ENCODE measurements at places on chromosomes 1 and 21. TPM values are rescaled to one million over a fixed set of nuclear protein-coding genes. Genes with fewer than 3 reads are reported as not detected.

GRCh38 chr1:204409123-204409522 lies 2.5 kb downstream of the PPP1R15B start:
- H3K4me3 ChIP-seq, result peak overlapping the region; percentile 82
- H3K4me1 ChIP-seq, result no peaks in the 10 kb centered on the region
- H3K36me3 ChIP-seq, result no peaks in the 10 kb centered on the region

DNA sequence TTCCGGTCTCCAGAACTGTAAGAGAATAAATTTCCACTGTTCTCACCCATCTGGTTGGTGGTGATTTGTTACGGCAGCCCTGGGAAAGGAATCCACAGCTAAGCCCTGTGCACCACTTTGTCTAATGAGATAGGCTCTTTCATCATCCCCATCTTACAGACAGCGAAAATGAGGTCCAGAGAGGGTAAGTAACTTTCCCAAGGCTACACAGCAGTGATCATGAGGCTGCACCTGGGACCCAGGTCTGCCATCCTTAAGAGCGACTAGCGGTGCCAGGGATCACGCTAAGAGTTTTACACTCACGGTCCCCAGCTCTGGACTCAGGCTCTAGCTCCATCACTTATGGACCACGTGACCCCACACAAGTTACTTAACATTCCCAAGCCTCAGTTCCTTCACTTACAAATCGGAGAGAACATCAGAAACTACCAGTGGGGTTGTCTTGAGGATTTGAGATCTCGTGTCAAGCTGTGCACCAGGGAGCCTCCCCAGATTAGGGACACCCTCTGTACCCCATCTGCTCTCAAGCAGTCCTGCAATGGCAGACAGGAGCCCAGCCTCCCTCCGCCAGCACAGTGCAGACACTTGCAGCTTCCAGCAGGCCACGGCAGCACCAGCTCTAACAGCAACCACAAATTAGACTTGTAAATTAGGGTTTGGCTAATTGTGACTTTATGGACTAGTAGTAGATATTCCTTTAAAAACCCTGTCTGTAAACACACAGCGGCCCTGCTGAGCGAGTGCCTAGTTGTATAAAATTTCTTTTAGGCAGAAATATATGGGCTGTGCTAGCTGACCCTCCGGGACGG lies 87.3 kb downstream of the DISP3 start:
- no peaks in the 10 kb centered on the region for H3K27me3 ChIP-seq
- DNase-seq, result no peak
- H3K4me3 ChIP-seq, result no peak overlapping the region
- no peak overlapping the region for H3K27ac ChIP-seq
- no peaks in the 10 kb centered on the region for H3K36me3 ChIP-seq

DNA sequence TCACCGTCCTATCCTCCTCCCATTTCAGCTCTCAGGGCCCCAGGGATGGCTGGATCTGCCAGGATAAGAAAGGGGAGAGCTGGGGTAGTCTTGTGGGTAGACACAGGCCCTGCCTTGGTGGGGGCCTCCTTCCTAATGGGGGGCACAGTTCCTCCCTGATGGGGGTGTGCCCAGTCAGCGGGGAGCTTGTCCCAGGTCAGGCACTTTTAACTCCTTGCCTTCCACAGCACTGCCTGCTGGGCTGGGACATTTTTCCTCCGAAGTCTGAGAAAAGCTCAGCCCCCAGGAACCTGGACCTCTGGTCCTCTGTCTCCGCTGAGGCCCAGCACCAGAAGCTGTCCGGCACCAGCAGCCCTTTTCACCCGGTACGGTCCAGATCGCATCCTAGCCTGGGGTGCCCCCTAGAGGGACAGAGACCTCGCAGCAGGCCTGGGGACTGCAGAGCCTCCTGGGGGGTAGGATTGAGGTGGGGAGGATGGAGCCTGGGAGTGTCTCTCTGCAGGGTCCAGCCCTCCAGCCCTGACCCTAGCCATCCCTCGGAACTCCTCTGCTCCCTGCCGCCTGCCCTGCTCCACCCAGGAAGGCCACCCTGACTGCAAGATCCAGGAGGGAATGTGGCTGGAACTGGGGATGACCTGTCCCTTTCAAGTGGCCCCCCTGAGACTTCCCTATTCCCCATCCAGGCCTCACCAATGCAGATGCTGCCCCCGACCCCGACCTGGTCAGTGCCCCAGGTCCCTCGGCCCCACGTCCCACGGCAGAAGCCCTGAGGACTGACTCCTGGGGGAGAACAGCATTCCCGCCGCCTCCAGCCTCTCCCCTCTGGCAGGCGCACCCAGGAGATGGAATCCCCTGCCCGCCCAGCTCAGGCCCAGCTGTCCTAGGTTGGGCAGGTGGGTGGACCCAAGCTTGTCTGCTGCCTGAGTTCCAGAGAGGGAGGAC lies 12.0 kb downstream of the MIIP start:
- H3K36me3 ChIP-seq, result no peaks in the 10 kb centered on the region
- no peak overlapping the region for H3K27ac ChIP-seq
- no peaks in the 10 kb centered on the region for H3K4me1 ChIP-seq
- H3K4me3 ChIP-seq, result no peak overlapping the region
- DNase-seq, result no peak

- H3K4me3 ChIP-seq, result no peak overlapping the region
- peaks cover 4% of the 10 kb centered on the region for H3K4me1 ChIP-seq
- no peak for DNase-seq
- H3K27ac ChIP-seq, result no peak overlapping the region
Observed at GRCh38 chr1:246005067-246005466, 502.0 kb downstream of the SMYD3 start.

- H3K4me1 ChIP-seq, result no peaks in the 10 kb centered on the region
- DNase-seq, result no peak
- no peaks in the 10 kb centered on the region for H3K27me3 ChIP-seq
- no peak overlapping the region for H3K4me3 ChIP-seq
- no peaks in the 10 kb centered on the region for H3K36me3 ChIP-seq
Observed at GRCh38 chr1:168452329-168452728, 91.5 kb downstream of the XCL2 start.

- peak overlapping the region; percentile 88 for H3K27ac ChIP-seq
- no peak for DNase-seq
- H3K4me1 ChIP-seq, result no peaks in the 10 kb centered on the region
- no peak overlapping the region for H3K4me3 ChIP-seq
- no peaks in the 10 kb centered on the region for H3K27me3 ChIP-seq
- no peaks in the 10 kb centered on the region for H3K36me3 ChIP-seq
Observed at GRCh38 chr1:158101927-158102326, 78.8 kb upstream of the CD1D start.

GRCh38 chr1:242139442-242139841 lies 140.5 kb upstream of the MAP1LC3C start:
- H3K27me3 ChIP-seq, result no peaks in the 10 kb centered on the region
- no peak overlapping the region for H3K4me3 ChIP-seq
- H3K4me1 ChIP-seq, result no peaks in the 10 kb centered on the region
- no peak overlapping the region for H3K27ac ChIP-seq
- no peaks in the 10 kb centered on the region for H3K36me3 ChIP-seq
- no peak for DNase-seq

- DNase-seq, result no peak
- H3K4me1 ChIP-seq, result no peaks in the 10 kb centered on the region
- H3K36me3 ChIP-seq, result no peaks in the 10 kb centered on the region
- no peaks in the 10 kb centered on the region for H3K27me3 ChIP-seq
Observed at GRCh38 chr1:209988706-209989105, 50.7 kb downstream of the SYT14 start.

VPS13D gene
- total RNA-seq, result 123 TPM

FBXO2 gene
- total RNA-seq, result 2.5 TPM

DNA sequence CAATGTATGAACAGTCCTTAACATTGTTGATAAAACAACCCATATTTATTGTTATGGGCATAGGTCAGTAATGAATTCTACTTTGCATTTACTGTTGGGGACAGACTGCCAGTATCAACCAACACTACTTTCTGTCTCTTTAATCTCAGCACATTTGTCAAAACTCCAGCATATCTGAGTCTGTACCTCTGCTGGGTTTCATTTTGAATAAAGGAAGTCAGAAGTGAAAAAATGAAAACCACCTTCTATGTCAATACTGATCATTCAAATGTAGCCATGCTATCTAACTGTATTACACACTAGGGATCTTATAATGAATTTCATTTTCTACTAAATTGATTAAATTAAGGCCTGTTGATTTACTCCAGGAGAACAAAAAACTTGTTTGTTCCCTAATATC lies 24.2 kb upstream of the CXADR start:
- no peaks in the 10 kb centered on the region for H3K4me1 ChIP-seq
- H3K27me3 ChIP-seq, result no peaks in the 10 kb centered on the region
- DNase-seq, result no peak
- H3K27ac ChIP-seq, result no peak overlapping the region
- H3K36me3 ChIP-seq, result no peaks in the 10 kb centered on the region

NCF2 gene
- 1.9 TPM for total RNA-seq

GRCh38 chr1:113138778-113139177 lies 65.8 kb downstream of the LRIG2 start:
- no peak overlapping the region for H3K27ac ChIP-seq
- no peak overlapping the region for H3K4me3 ChIP-seq
- no peaks in the 10 kb centered on the region for H3K36me3 ChIP-seq
- no peaks in the 10 kb centered on the region for H3K4me1 ChIP-seq
- H3K27me3 ChIP-seq, result no peaks in the 10 kb centered on the region

RNU1-3 gene
- total RNA-seq, result under 0.01 TPM

DNA sequence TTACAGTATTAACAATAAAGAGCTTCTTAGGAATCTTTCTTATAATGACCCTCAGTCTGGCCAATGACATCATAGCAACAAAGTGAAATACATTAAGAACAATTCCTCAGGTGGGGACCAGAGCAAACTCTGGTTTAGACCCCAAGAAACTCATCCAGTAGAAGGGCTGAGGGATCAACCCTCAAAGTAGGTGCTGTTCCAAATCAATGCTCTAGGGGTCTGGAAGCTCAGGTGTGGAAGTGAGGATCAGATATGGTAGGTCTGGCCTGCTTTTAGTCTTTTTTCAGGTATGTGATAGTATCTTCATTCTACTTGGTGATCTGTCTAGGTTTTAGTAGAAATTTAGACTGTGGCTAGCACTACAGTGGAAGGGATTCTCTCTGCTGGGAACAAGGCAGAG lies 291.7 kb downstream of the PDE4B start:
- H3K4me3 ChIP-seq, result no peak overlapping the region
- H3K27me3 ChIP-seq, result no peaks in the 10 kb centered on the region
- H3K27ac ChIP-seq, result no peak overlapping the region
- no peak for DNase-seq

- H3K4me3 ChIP-seq, result no peak overlapping the region
- no peak for DNase-seq
- H3K4me1 ChIP-seq, result no peaks in the 10 kb centered on the region
- H3K27me3 ChIP-seq, result no peaks in the 10 kb centered on the region
- H3K27ac ChIP-seq, result no peak overlapping the region
Observed at GRCh38 chr1:180415985-180416633, 86.3 kb downstream of the ACBD6 start.

DNA sequence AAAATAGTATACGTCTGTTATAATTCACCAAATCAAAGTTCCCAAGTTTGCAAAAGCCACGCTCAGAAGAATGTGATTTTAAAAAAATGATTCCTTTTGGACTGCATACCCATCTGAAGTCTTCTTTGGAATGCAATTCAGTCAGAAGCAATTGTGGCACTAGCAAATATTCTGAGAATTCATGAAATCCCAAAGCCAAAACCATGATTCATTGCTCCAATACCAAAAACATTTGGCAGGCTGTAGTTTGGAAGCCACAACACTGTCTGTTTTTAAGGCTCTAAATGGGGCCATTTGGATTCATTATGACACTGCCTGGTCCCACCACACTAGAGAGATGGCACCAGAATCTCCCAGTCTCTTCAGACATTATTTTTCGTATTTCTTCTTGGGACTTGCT lies 21.8 kb upstream of the LRRC53 start:
- no peaks in the 10 kb centered on the region for H3K27me3 ChIP-seq
- no peak overlapping the region for H3K4me3 ChIP-seq
- no peak for DNase-seq

DNA sequence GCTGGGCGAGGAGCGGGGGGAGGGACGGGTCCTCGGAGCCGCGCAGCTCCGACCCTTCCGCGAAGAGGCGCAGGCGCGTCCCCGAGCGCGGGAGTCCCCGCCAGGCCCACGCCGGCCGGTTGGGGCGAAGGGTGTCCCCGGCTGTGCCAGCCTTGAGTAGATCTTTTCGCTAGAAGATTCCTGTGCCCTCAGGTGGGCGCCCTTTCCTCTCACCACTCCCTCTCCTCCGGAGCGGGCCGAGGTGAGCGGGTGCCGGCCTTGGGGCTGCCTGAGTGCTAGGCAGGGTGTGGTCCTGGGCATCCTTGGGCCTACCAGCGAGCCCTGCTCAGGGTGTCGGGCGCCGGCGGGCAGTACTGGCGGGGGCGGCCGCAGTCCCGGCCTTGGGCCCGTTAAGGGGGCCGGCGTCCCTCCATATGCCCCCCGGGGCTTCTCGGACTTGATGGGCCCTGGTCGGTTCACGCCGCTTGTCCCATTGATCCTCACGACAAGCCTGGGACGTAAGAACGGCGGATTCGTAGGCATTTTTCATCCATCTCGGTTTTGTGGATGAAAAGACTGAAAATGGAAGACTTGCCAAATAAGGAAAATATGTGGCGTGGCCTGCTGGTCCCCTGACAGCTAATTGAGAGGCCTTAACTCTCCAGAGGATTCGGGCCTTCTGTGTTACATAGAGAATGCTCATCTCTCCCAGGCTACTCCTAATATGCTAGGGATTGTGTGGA lies 712 bp downstream of the DEGS1 start:
- peak overlapping the region; percentile 94 for H3K27ac ChIP-seq
- H3K36me3 ChIP-seq, result no peaks in the 10 kb centered on the region
- no peaks in the 10 kb centered on the region for H3K27me3 ChIP-seq
- H3K4me1 ChIP-seq, result peaks cover 4% of the 10 kb centered on the region
- peak; percentile 53 for DNase-seq

DNA sequence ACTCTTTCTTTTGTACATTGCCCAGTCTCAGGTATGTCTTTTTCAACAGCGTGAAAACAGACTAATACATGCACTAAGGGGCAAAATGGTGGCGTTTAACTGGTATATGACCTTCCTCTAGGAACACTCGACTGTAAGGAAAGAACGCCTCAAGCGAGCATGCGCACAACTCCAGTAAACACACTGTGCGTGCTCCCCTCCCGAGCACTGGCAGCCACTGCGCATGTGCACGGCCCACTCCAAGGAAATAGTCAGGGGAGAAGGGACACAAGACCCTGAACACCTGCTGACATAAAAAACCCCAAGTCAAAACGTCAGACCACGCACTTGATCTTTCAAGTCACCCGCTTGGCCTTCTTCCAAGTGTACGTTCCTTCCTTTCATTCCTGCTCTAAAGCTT lies 173.5 kb downstream of the NPHP4 start:
- H3K27ac ChIP-seq, result no peak overlapping the region
- H3K36me3 ChIP-seq, result no peaks in the 10 kb centered on the region
- H3K27me3 ChIP-seq, result no peaks in the 10 kb centered on the region
- no peak for DNase-seq
- no peaks in the 10 kb centered on the region for H3K4me1 ChIP-seq

DNA sequence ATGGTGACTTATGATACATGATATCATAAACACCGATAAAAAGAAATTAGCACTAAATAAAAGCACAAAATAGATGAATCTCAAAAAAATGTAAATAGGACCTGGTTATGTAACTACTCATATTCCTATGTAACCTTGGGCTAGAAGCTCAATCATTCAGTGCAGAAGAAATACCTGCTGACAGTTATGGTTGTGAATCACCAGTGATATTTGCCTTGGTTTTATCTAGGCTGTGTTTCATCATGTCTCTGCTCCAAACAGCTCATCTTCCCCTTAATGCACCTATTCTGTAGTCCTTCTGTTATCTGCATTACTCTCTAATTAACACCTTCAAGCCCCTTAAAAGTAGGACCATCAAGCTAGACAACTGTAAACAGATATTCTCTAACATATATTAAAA lies 16.3 kb upstream of the PIGC start:
- no peaks in the 10 kb centered on the region for H3K36me3 ChIP-seq
- H3K27me3 ChIP-seq, result no peaks in the 10 kb centered on the region
- no peak overlapping the region for H3K27ac ChIP-seq
- H3K4me1 ChIP-seq, result no peaks in the 10 kb centered on the region
- no peak overlapping the region for H3K4me3 ChIP-seq

Measured in Peyer's patch (tissue), 4 donors.